AG04450 (cell line): ENCODE measurements at places on chromosomes 6 and 20.

GRCh38 chr20:37502654-37503053, 18.4 kb upstream of the NNAT start:
- DNase-seq, result no peak

- no peak for DNase-seq
Observed at GRCh38 chr20:23873370-23874015, 6.1 kb downstream of the CST5 start.

- DNase-seq, result no peak
Observed at GRCh38 chr20:33339515-33340058, 56.6 kb downstream of the BPIFB1 start.

GRCh38 chr6:27866357-27867050, 45.7 kb downstream of the OR2B2 start:
- DNase-seq, result no peak

DNA sequence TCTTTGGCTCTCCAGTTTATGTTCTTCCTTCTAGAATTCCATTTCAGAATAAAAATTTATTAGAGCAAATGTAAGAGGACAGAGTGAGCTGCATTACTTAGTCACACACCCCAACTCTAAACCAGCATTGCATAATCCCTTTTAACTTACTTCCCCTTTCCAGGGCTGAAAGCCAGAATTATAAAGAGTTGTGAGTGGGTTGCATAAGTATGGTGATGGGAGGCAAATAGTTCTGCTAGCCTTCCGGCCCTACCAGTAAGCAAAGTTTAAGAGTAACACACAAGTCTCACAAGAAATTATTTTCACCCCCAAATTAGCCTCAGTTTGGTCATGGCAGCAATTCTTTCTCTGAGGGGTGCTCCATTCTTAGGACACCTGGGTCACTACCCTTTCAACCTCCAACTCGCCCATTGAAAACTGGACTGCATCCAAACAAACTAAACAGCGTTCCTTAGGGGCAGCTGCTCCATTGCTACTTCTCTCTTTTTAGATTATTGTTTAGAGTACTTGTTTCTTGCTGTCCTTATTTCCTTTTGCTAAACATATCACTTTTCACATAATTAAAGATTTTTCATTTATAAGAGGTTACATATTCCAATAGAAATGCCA, 1.6 kb downstream of the KIAA0408 start:
- DNase-seq, result no peak

GRCh38 chr6:15927531-15928225, 201.2 kb upstream of the MYLIP start:
- DNase-seq, result no peak

DNA sequence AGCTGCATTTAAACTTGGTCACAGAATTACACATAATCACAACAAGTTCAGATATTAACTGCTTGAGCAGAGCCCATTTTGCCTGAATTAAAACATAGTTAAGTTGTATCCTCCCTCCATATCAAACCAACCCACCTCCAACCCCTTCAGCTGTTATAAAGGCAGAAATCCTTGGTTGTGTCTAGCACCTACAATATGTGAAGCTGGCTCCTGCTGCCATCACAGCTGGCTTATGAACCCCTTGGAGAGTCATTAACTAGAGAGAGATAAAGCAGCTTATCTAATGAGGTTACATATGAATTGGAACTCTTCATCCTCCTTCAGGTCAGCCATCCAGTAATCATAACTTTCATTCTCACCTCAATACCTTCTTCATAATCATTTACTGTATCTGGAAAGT, 101.8 kb downstream of the EPHA7 start:
- no peak for DNase-seq

GRCh38 chr6:21404577-21404976, 189.0 kb upstream of the SOX4 start:
- no peak for DNase-seq

DNA sequence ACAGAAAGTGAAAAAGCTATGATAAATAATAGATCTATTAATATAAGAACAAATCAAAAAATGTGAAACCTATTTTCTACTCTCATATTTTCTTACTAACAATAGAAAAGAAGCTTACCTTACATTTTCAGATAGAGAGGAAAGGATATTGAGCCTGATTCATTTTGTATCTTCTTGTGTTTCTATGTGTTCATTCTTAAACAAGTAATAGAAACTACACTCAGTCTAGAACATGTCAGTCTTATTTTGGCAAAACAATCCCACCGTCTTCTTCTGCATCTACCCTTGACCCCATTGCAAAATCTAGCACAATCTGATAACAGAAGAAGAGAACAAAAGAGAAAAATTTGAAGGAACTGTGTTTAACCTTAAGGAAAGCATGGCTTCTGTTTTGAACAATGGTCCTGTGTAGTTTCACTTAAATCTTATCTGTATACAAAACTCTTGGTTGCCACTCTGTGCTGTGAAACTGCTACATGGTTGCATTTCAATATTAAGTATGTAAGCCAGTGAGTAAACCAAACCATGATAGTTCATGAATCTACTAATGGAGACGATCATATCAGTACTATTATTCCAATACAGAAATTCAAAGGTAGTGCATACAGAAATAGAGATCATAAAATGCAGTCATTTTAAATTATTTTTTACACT, 69.5 kb upstream of the LGSN start:
- no peak for DNase-seq

GRCh38 chr6:100850174-100850573, 31.0 kb downstream of the ASCC3 start:
- DNase-seq, result no peak

- DNase-seq, result no peak
Observed at GRCh38 chr6:6884193-6884627, 223.6 kb upstream of the RREB1 start.

- no peak for DNase-seq
Observed at GRCh38 chr20:2889209-2889608, 15.9 kb downstream of the PTPRA start.

- no peak for DNase-seq
Observed at GRCh38 chr6:70110126-70111022, 192.5 kb downstream of the COL9A1 start.

DNA sequence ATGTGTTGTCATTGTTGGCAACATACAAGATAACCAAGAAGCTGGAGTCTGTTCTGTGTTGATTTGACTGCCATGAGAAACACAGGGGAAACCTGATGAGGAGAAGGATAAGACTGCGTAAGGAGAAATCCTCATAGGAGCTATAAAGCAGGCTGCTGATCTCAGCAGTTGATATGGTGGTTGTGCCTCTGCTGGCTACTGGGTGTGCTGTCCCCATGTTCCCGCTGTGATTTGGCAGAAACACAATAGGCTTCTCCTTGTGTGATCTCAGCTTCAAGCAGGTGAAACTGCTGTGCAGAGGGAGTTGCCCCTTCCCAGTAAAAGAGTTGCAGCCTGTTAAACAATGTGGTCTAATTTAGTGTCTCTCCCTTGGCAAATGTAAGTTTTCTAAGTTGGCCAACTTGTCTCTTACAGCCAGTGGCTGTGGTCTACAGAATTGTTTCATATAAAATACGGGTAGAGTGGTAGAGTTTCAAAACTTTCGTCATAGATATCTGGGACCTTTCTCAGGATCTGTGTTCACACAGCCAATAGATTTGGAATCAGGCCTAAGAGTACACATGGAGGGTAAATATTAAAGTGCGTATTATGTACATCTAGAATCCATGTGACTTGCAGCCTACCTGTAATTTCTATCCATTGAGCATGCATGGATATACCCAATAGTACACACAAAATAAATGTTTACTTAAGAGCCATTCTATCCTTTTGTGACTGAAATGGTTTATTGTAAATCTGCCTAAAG, 78.4 kb downstream of the RNF144B start:
- DNase-seq, result no peak

- no peak for DNase-seq
Observed at GRCh38 chr6:152364866-152365265, 272.3 kb downstream of the SYNE1 start.

GRCh38 chr6:33954453-33954852, 150.7 kb upstream of the MLN start:
- no peak for DNase-seq

- no peak for DNase-seq
Observed at GRCh38 chr20:62395311-62396242, 8.7 kb downstream of the RPS21 start.
